Heart left ventricle (tissue), 16 donors: ENCODE measurements at places on chromosomes 5 and 9. TPM values are rescaled to one million over a fixed set of nuclear protein-coding genes. Genes with fewer than 3 reads are reported as not detected.
A peak's percentile ranks its signal among the peaks of the same experiment; 100 is the strongest.

DPYSL3 gene
- 13.7 TPM for total RNA-seq

LAMC3 gene
- total RNA-seq, result 0.52 TPM

ST8SIA4 gene
- total RNA-seq, result 5.6 TPM

DNA sequence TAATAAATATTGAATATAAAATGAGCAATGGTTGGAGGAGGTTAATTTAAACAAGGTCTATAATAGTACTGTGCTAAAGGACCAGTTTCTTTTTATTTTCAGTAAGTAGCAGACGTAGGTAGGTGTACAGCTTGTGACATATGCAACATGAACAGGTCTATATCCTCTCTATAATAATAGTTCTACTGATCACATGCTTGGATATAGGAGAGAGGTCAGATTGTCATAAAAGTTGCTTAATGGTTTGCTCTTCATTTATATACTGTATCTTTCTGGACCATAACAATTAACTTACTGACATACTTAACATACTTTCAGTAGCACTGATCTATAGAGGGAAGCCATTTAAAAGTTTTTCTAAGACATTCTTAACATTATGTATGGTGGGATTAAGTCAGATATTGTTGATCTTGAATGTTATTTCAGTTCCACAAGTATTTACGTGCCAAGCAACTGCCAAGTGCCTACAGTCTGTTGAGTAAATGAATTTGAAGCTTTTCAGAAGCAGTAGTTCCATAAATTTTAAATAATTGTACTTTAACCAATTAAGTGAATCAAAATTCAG is 68.0 kb downstream of the DENND4C start:
- no peak overlapping the region for H3K27ac ChIP-seq
- DNase-seq, result no peak
- peaks cover 6% of the 10 kb centered on the region for H3K4me1 ChIP-seq
- H3K27me3 ChIP-seq, result no peaks in the 10 kb centered on the region
- H3K36me3 ChIP-seq, result peaks cover 15% of the 10 kb centered on the region
- no peak overlapping the region for H3K4me3 ChIP-seq

GRCh38 chr9:129962889-129963703 is 79.9 kb downstream of the FNBP1 start:
- H3K27ac ChIP-seq, result peak overlapping the region; percentile 97
- no peaks in the 10 kb centered on the region for H3K27me3 ChIP-seq
- DNase-seq, result peak; percentile 64
- peaks cover 5% of the 10 kb centered on the region for H3K4me1 ChIP-seq

- H3K4me1 ChIP-seq, result no peaks in the 10 kb centered on the region
- no peaks in the 10 kb centered on the region for H3K27me3 ChIP-seq
- no peak overlapping the region for H3K27ac ChIP-seq
- DNase-seq, result no peak
- no peak overlapping the region for H3K4me3 ChIP-seq
- H3K36me3 ChIP-seq, result no peaks in the 10 kb centered on the region
These were observed 311.0 kb downstream of the SLIT3 start for GRCh38 chr5:168989731-168990505.

GRCh38 chr9:69443178-69443577 is 118.2 kb downstream of the ENTREP1 start:
- no peaks in the 10 kb centered on the region for H3K4me1 ChIP-seq
- no peak overlapping the region for H3K4me3 ChIP-seq
- H3K27ac ChIP-seq, result no peak overlapping the region
- no peaks in the 10 kb centered on the region for H3K36me3 ChIP-seq

- peaks cover 5% of the 10 kb centered on the region for H3K4me1 ChIP-seq
- no peaks in the 10 kb centered on the region for H3K27me3 ChIP-seq
- H3K27ac ChIP-seq, result no peak overlapping the region
These were observed 71.0 kb upstream of the EQTN start for GRCh38 chr9:27367921-27368315.

GRCh38 chr5:93322974-93323860 is 257.8 kb downstream of the NR2F1-AS1 start:
- no peak for DNase-seq
- H3K36me3 ChIP-seq, result no peaks in the 10 kb centered on the region
- no peak overlapping the region for H3K27ac ChIP-seq
- no peaks in the 10 kb centered on the region for H3K27me3 ChIP-seq
- no peak overlapping the region for H3K4me3 ChIP-seq

DNA sequence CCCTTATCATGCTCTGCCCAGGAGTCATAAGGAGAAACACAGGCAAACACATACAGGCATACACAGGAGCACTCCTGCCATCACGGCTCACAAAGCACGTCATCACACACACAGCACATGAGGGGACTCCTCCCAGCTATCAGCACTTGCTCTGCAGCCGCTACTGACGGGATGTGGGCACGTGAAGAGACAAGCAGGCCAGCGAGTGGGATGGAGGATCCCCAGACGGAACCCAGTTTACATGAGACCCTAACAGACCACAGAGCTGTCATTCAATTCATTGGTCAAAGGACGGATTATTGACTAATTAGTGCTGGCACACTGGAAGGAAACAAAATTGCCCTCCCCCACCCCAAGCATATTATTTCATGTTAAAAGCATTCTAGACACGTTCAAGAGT is 53.6 kb downstream of the SEMA4D start:
- H3K27me3 ChIP-seq, result no peaks in the 10 kb centered on the region
- DNase-seq, result peak; percentile 59
- no peak overlapping the region for H3K4me3 ChIP-seq
- H3K36me3 ChIP-seq, result no peaks in the 10 kb centered on the region
- H3K4me1 ChIP-seq, result no peaks in the 10 kb centered on the region

GRCh38 chr5:156479849-156480248 is 152.9 kb downstream of the SGCD start:
- no peaks in the 10 kb centered on the region for H3K27me3 ChIP-seq
- H3K27ac ChIP-seq, result no peak overlapping the region
- H3K4me1 ChIP-seq, result peaks cover 42% of the 10 kb centered on the region
- no peak overlapping the region for H3K4me3 ChIP-seq
- no peak for DNase-seq

DNA sequence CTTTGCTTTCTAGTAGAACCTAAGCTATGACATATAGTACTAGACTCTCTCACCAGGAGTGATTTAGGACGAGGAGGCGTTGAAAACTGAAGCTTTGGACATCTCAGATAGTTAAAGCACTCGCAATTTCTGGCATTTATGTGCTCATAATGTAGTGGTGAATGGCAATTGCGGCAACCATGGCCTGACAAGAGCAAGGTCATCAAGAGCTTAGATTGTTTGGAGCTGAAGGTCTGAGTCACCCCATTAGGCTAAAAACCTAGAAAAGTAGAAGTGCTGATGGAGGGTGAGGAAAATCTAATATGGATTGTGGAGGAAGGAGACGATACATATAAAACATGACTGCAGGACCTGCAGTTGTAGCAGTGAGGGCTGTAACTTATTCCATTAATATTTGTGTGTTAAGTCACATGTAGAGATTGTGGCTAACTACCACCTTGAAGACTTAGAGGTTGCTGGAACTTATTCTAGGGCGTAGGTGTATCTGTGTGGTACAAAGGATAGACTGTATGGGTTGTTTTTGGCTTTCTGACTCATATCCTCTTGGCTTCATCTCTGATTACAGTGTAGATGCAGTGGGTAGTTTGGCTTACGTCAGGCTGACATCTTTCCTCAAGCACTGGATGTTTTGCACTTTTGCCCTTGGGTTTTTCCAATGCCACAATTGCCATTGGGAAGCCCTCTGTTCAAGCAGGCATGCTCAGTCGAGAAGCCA is 138.9 kb upstream of the CDKN2B start:
- no peak overlapping the region for H3K4me3 ChIP-seq
- H3K27me3 ChIP-seq, result no peaks in the 10 kb centered on the region
- H3K27ac ChIP-seq, result no peak overlapping the region
- no peaks in the 10 kb centered on the region for H3K4me1 ChIP-seq
- DNase-seq, result no peak

- no peak overlapping the region for H3K27ac ChIP-seq
- no peaks in the 10 kb centered on the region for H3K36me3 ChIP-seq
- no peak overlapping the region for H3K4me3 ChIP-seq
- no peak for DNase-seq
- H3K4me1 ChIP-seq, result peaks cover 22% of the 10 kb centered on the region
- H3K27me3 ChIP-seq, result no peaks in the 10 kb centered on the region
These were observed 17.6 kb upstream of the VDAC1 start for GRCh38 chr5:134022333-134022732.

- no peak overlapping the region for H3K4me3 ChIP-seq
- no peak for DNase-seq
- no peaks in the 10 kb centered on the region for H3K4me1 ChIP-seq
- no peaks in the 10 kb centered on the region for H3K27me3 ChIP-seq
- no peak overlapping the region for H3K27ac ChIP-seq
These were observed 169.2 kb downstream of the RAB3C start for GRCh38 chr5:58752104-58752503.

- H3K36me3 ChIP-seq, result peaks cover 76% of the 10 kb centered on the region
- no peak overlapping the region for H3K27ac ChIP-seq
- H3K27me3 ChIP-seq, result no peaks in the 10 kb centered on the region
These were observed 6.0 kb downstream of the RPL37 start for GRCh38 chr5:40828690-40829661.

- no peaks in the 10 kb centered on the region for H3K27me3 ChIP-seq
- no peak for DNase-seq
- no peak overlapping the region for H3K4me3 ChIP-seq
- H3K27ac ChIP-seq, result no peak overlapping the region
- no peaks in the 10 kb centered on the region for H3K36me3 ChIP-seq
These were observed 28.9 kb upstream of the CPLX2 start for GRCh38 chr5:175842506-175842905.
